Kasumi-1 (cell line): ENCODE measurements at places on chromosomes 4 and X.

DNA sequence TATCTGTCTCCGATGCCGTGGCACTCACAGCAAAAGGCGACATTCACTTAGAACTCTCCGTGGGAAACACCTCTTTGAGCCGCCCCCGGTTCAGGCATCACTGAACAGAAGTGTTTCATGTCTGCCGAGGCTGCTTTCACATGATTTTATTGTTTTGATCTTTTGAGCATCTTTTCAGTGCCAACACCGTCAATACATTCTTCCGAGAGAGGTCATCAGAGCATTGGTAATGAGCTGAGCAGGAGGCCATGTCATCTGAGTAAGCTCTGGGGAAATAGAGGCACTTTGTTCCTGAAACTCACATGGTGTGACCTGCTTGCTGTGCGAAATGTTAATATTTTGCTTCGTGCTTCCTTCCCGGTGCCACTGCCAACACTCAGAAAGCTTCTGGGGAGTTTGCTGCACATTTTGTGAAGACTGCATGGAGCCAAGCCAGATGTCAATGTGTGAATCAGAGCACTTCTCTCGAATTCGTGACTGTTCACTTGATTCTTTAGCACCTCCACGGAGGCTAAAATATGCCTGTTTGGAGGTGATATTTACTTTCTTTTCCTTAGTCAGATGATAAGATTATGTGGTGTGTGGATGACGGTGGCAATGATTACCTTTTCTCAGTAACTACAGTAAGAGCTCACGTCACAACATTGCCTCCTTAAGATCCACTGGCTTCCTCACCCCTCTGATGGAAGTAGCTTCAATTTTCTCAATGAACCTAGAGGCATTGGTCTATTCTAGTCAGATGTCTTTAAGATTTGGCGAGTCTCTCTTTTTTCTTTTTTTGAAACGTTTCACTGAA, 222.3 kb upstream of the HS3ST1 start:
- no peak for DNase-seq

DNA sequence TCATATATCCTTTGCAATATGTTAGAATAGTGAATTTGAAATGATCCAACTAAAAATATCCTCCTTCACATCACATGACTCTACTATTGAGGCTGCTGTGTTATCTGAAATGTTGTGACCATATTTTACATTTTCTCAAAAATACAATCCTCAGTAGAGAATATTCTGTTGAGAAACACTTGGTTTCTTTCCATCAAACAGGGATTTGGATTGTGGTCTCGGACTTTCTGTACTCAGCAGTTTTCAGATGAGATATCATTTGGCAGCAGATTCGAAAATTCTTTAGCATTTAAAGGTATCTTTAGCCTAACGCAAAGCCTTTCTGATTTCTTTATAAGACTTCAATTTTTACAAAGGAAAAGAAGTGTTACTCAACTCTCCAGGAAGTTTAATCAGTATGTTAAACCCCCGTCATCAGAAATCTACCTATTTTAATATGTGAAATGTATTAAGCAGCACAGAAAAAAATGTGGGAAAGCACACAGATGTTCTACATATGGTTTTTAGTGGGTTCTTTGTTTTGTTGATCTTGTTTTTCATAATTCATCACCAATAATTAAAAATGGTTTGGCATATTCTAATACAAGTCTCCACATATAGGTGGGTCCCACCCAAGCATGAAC, 55.4 kb upstream of the ANXA3 start:
- no peak for DNase-seq

DNA sequence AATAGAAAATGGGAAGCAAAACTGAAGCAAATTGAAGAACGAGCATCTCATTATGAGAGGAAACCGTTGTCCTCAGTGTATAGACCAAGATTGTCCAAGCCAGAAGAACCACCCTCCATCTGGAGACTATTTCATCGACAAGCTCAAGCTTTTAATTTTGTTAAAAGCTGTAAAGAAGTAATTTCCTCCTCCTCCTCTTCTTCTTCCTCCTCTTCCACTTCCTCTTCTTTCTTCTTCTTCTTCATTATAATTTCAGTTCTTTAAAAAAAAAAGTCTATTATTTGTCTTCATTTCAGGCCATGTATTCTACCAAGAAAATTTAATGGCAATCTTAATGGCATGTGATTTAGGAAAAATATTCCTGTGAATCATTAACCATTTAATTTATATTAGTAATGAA, 7.6 kb downstream of the PRIMPOL start:
- DNase-seq, result no peak

- no peak for DNase-seq
These were observed 37.0 kb upstream of the UGT8 start for GRCh38 chr4:114561590-114561989.

- no peak for DNase-seq
These were observed 1.0 kb upstream of the TRIM75 start for GRCh38 chr4:165052627-165053026.

DNA sequence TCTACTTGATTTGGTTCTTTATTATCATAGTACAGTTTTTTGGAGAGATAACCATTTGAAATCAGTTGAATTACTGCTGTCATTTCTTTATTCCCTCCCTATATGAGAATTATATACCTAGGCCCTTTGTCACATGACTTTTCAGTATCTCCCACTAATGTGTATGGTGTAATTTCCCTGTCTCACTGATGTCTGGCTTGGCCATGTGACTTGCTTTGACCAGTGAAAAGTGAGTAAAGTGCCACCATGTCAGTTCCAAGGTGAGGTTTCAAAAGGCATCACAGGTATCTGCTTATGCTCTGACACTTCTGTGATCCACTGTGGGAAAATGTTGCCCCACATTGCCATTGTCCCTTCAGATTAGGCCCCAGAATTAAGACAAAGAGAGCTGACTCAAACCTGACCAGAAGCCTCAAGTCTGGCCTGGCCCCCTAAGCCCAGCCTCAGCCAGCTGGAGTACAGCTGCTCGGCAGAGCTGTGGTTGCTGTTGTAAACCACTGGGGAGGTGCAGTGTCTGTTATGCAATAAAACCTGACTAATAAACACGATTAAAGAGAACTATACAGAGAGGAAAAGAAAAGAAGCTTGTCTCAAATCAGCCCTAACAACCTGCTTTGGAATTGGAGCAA, 27.5 kb downstream of the SETD7 start:
- DNase-seq, result peak; percentile 42

- no peak for DNase-seq
These were observed 72.6 kb downstream of the METTL14 start for GRCh38 chr4:118757761-118758251.

GRCh38 chr4:153008578-153009199, 72.6 kb downstream of the FHDC1 start:
- no peak for DNase-seq

GRCh38 chr4:32010221-32010620, 1290.1 kb downstream of the PCDH7 start:
- DNase-seq, result no peak

DNA sequence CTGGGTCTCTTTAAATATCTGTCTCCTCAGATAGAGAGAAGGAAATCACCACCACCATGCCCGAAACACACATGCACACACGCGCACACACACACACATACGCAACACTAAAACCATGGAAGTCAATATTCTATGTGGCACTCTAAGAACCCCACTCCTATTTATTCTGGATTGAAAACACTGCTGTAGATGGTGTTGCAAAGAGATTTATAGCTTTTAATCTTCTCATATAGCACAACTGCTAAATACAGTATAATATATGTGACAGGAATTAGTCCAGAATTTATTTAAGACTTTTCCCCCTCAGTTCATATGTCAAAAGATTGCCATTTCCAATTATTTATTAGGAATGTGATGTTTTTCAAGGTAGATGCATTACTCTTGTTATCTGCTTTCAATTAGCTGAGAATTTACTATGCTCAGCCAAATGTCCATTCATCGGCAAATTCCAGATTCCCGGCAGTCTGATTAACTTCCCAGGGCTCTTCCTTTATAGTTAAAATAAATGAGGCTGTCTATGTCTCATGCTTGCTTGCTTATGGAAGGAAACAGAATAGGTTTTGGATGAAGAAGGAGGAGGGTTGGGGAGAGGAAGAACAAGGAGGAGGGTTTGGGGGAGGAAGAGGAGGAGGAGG, 115.4 kb upstream of the NDP start:
- no peak for DNase-seq
